Left renal pelvis (tissue), 4 donors: ENCODE measurements at places on chromosomes 12 and 14. TPM values are rescaled to one million over a fixed set of nuclear protein-coding genes. Genes with fewer than 3 reads are reported as not detected.

DNA sequence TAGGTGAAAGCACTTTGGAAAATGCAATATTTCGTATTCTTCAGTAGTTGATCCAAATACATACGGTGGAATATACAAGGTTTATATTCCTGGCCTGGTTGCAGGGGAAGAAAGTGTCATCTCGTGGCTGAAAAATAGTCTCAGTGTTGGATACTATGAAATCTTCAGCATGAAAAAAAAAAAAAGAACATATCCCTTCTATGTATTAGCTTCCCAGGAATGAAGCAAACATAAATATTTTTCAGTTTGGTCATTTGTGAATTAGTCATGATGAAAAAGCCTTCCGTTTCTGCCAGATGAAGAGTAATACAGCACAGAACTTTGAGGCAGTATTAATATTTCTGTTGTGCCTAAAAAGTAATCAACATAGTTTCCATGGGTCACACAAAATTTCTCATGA lies 36.7 kb downstream of the FLRT2 start:
- no peak for DNase-seq

- DNase-seq = no peak
These were observed 71.8 kb downstream of the CACNA1C start for GRCh38 chr12:2124466-2125023.

HHIPL1 gene
- 3.0 TPM for polyA plus RNA-seq

GRCh38 chr12:14153803-14154202 lies 172.4 kb upstream of the GRIN2B start:
- no peak for DNase-seq

SPTB gene
- 9.6 TPM for polyA plus RNA-seq

MOK gene
- 26.9 TPM for polyA plus RNA-seq
